NCI-H226 (cell line): ENCODE measurements at places on chromosomes 6 and 20.

- DNase-seq, result peak; percentile 54
These were observed 9.2 kb downstream of the PPP1R3G start for GRCh38 chr6:5094327-5094726.

GRCh38 chr6:62763125-62763912 lies 447.9 kb upstream of the FKBP1C start:
- DNase-seq, result no peak

- no peak for DNase-seq
These were observed 107.4 kb downstream of the TRIM27 start for GRCh38 chr6:28816339-28816908.

- DNase-seq, result no peak
These were observed 164.8 kb upstream of the QKI start for GRCh38 chr6:163249651-163250101.

- no peak for DNase-seq
These were observed 4.4 kb downstream of the LY86 start for GRCh38 chr6:6592826-6593475.

- DNase-seq, result peak; percentile 62
These were observed 35.9 kb downstream of the EPM2A start for GRCh38 chr6:145699462-145699861.

DNA sequence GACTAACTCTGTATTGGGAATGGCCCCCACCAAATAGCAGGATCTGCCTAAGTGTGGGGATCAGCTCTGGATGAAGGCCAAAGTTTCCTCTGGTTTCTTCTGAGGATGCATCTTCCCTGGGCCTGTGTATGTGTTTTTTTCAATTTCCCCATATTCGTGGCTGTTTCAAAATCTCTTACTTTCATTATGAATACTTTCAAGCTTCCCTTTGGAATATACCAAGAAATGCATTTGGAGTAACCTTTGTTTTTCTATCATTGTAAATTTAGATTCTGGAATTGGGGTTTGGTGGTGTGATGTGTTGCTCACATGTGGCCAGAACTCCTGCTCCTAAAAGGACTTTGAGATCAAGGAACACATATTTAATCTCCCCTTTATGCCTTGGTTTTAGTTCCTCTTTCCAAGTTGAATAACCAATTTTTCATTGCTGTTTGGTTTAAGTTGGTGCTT lies 8.4 kb downstream of the ENTPD6 start:
- no peak for DNase-seq

DNA sequence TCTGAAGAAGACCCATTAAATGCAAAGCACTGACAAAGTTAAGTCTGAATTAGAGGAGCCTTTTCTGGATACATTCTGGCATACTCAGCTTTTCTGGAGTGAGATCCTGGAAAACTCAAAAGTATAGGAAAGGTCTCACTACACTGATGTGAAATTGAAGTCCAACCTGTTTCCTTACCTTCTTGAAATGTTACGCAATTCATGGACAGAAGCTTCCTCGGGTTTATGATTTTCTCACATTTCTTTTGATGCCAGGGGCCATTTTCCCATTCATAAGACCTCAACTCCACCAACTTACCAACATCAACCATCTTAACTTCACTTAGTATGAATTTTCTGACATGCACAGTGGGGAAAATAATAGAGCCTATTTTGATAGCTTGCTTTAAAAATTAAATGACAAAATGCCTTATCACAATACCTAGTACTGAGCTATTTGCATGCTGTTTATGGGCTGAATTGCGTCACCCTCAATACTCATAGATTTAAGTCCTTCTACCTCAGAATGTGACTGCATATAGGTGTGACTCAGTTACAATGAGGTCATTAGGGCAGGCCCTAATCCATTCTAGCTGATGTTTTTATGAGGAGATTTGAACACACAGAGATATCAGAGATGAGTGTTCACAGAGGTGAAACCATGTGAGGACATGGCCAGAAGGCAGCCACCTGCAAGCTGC lies 73.4 kb upstream of the RAB32 start:
- DNase-seq, result no peak

- no peak for DNase-seq
These were observed 79.6 kb downstream of the KHDC1L start for GRCh38 chr6:73145690-73146089.

DNA sequence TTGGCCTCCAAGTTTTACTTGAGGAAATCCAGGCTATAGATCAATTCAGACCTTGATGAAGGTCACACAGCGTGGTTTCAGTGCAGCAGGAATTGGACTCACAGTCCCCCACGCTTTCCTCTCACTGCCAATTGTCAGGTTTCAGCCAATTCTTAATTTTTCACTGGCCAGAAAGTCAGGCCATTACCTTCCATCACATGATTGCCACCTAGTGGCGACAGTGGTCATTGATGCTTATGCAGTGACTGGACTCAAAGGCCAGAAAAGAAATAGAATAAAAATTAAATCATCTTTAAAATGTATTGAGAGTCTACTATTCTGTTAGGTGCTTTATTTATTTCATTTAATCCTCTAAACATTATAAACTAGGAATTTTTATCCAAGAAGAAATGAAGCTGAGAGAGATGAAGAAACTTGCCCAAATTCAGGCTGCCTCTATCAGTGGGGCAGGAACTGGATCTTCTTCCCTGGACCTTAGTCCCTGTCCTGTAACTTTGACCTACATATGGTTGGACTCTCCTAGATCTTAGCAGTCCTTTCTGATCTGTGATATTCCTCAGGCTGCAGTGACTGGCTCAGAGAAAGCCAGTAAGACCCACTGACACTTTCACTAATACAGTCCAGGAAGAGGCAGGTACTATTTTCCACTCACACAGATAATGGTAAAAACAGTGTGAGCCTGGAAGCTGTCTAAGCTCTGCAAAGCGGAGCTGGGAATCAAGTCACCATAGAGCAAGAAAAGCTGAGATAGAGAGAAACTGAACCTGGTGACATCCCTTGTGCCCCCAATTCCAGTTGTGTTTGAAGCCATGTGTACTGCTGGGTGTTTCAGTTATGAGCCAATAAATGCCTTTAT lies 133.3 kb downstream of the ELOVL4 start:
- DNase-seq, result peak; percentile 36

GRCh38 chr6:36224918-36225461 lies 28.4 kb downstream of the BRPF3 start:
- DNase-seq, result no peak

- DNase-seq, result peak; percentile 44
These were observed 314.0 kb upstream of the RSPO3 start for GRCh38 chr6:126804332-126805064.

GRCh38 chr6:127879685-127880084 lies 21.2 kb downstream of the THEMIS start:
- DNase-seq, result no peak

DNA sequence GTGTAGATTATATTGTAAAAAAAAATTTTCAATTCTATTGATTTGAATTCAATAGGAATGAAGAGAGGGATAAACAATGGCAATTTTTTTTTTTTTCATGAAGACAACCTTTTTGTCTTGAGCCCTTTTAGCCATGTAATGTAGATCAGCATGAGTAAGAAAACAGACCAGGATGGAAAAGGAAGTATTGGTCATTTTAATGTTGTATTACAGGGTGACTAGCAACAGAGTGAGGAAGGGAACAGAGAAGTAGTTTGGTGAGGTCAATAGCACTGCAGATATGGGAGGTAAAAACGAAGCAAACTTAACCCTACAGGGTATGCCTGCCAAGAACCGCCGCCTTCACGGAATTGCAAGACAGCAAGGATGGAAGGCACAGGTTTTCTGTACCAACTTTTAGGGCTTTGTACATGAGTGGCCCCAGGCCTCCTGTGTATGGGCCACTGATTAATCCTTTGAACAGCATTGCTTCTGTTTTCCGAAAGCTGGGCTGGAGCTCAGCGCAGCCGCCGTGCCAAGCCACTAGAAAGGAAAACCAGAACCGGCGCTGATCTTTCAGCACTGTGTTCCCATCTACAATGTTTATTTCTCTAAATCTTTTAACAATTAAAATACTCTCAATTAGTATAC lies 383.7 kb downstream of the CENPW start:
- no peak for DNase-seq
